Right lung (tissue), 10 donors: ENCODE measurements at places on chromosomes 2 and 18.

DNA sequence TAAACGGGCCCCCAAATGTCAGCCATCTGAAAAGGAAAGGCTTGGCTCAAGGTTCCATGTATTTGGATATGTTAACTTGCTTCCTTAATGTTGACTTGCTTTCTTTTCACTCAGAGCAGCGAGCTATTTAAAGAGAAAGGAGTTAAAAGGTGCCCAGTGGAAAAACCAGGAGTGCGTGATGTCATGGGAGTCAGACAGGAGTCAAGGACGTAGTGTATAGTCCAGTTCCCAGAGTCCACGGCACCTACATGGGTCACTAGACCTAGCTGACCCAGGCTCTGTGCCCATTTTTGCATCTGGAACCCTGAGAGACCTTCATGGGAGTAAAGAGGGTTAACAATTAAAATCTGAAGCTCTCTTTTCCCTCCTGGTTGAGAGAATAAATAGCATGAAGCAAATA, 19.8 kb downstream of the SLC3A1 start:
- DNase-seq = no peak

GRCh38 chr18:23231340-23232021, 96.2 kb downstream of the CABLES1 start:
- DNase-seq = no peak

DNA sequence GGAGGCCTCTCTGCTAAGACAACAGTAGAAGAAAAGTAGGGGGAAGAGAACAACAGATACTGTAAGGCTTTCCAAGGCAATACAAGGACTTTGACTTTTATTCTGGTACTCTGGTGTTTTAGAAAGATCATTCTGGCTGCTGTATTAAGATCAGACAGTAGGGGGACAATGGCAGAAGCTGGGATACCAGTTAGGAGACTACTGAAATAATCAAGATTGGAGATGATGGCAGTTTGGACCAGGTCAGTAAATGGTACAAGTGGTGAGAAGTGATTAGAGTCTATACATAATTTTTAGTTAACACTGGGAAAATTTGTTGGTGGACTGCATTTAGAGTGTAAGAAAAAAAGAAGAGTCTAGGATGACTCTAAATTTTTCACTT, 139.7 kb downstream of the ROCK1 start:
- DNase-seq = no peak

DNA sequence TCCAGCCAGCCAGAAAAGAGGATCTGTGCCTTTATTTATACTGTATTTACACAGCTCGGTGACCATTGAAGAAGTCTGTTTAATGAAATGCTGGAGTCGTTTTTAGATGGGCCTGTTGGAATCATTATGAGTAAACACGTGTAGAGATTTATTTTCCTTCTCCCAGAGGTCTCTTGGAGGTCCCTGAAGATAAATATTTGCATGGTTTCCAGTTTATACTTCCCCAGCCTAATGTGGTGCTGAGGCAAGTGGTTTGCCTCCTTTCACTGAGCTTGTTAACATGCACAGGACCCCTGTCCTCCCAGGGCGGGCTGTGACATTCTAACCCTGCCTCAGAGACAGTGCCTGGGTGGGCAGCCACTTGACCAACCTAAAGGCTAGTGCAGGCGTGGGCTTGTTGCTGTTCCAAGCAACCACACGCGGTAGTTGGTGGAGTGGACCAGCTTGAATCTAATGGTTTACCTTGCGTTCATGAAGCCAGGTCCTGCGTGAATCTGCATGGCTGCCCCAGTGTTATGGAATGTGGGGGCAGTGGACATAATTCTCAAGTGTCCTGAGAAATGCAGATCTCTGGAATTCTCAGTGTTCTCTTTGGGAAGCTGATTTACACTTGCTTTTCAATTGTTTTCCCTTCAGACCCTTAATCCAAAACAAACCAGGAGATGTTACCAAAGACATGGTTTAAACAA, 130.2 kb upstream of the DLX2 start:
- DNase-seq = no peak

- DNase-seq = no peak
Observed at GRCh38 chr2:55277310-55277709, 8.3 kb upstream of the MTIF2 start.

- DNase-seq = no peak
Observed at GRCh38 chr18:70194227-70194890, 11.1 kb downstream of the RTTN start.

DNA sequence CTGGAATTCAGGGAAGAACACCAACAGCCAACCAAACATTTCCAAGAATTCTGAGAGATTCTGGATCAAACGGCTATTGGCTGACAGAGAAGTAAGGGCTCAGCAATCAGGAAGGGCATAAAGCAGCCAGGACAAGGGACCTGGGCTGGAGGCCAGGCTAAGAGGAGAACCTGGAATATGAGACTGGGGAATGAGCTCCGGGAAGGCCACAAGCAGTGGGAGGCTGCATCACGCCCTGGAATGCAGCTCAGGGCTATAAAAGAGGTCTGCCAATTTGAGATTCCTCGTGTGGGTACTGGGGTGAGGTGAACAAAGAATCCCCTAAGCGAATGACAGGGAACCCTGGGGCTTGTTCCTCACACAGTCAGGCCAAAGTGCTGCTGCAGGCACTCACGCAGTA, 60.4 kb downstream of the ANO7 start:
- no peak for DNase-seq

GRCh38 chr2:126766969-126767296, 111.0 kb downstream of the GYPC start:
- no peak for DNase-seq

GRCh38 chr2:219506802-219507526, 7.3 kb upstream of the ASIC4 start:
- no peak for DNase-seq

DNA sequence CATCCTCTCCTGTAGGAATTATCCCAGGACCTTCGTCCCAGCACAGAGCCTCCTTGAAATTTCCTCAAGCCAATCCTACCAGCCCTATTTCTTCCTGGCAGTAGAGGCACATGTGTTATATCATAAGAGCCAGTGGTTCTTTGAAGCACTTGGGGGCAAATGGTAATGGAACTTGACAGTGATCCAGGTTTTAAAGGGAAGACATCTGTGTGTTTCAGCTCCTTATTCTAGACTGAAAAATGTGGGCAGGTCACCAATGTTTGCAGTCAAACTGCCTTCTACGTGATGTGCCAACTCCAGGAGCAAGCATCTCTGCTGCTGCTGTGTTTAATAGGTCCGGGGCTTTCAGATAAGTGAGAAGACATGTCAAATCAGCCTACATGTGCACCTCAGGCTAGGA, 157.1 kb downstream of the GALNT14 start:
- DNase-seq = no peak
